ENCODE measurements at places on chromosomes 2 and 18.

GRCh38 chr18:78543201-78543725 lies 436.4 kb upstream of the SALL3 start:
- DNase-seq = no peak

DNA sequence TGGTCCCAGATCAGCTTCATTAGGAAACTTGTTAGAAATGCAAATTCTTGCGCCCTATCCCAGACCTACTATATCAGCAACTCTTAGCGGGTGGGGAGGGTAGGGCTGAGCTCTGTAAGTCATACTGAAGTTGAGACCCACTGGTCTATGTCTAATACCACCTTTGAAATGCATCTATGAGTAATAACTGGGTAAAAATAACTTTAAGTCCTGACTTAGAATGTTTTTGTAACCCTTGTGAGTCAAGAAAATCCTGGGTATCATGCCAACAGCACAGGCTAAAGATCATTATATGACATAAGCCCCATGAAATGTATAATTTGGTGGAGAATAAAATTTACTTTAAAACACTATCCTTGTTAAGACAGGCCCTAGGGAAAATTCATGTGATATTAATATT lies 41.4 kb downstream of the PRKD3 start:
- DNase-seq = no peak

- no peak for DNase-seq
These were observed 6.4 kb upstream of the FHL2 start for GRCh38 chr2:105405291-105405690.

DNA sequence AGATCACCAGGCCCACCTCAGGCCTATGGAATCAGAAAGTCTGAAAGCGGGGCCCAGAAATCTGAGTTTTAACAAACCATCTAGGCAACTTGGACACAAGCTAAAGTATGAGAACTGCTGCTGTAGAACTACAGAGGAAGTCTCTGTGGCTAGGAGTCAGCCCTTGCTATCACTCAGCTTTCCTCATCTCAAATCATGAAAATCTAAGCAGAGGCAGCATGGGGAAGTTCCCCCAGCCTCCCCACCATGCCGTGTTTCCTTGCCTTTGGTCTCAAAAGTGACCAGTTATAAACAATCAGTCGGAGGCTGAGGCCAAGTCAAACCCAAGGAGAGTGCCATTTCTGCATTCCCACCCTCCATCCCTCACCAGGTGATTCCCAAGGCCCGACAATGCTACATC lies 404.7 kb downstream of the BCL11A start:
- DNase-seq = no peak

- no peak for DNase-seq
These were observed 79.1 kb downstream of the NCKAP5 start for GRCh38 chr2:133489146-133489545.

DNA sequence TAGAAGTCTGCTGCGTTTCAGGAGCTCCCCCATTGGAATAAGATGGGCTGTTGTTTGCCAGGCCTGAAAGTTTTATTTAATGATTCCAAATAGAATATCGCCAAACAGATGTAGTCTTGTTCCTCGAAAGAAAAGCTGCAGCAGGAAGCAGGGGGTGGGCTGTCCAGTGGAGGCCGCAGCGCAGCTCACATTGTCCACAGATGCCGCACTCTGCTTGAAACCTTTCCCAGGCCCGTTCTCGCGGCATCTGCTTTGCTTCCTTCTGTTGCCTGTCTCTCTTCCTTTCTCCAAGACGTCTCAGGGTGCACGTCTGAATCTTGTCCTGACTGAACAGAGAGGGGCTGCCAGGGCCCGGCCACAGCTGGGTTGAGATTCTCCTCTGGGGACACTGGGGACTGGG lies 12.4 kb upstream of the IGFBP2 start:
- no peak for DNase-seq

GRCh38 chr2:36528766-36529392 lies 69.1 kb downstream of the FEZ2 start:
- DNase-seq = no peak

DNA sequence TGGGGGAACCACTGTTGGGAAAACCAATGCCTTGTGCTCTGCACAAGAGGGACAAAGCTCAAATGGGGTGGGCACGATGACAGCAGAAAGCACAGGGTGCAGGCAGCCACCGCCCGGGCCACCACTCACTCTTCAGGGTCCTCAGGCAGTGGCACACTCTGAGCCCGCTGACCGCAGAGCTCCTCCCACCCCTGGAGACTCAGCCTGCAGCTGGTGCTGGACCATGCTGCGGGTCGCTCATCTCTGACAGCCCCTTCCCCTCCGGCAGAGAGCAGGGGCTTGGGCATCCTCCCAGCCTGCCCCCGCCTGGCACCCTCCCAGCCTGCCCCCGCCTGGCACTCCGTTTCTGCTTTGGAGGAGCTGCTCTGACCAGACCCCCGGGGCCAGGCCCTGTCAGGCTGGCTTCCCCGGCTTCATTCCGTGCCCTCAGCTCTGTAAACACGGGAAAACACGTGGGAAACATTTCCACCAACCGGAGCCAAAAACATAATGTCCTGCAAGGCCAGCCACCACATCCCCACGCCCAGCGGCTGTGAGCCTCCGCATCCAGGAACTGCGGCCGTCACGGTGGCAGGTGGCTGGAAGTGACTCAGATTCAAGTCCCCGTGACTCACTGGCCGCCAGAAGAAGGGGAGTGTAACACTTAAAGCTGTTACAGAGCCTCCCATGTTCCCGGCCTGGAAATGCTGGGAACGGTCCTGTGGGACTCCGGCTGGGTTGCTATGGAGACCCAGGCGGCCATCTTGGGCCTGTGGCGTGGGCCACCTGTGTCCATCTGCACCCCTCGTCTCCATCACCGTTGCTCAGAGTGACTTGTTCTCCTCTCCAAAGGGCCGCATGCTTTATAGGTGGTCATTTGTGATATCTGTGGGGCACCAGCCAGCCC lies 6.8 kb upstream of the SNED1 start:
- DNase-seq = peak; percentile 52

GRCh38 chr2:181130686-181131085 lies 150.3 kb downstream of the UBE2E3 start:
- no peak for DNase-seq

DNA sequence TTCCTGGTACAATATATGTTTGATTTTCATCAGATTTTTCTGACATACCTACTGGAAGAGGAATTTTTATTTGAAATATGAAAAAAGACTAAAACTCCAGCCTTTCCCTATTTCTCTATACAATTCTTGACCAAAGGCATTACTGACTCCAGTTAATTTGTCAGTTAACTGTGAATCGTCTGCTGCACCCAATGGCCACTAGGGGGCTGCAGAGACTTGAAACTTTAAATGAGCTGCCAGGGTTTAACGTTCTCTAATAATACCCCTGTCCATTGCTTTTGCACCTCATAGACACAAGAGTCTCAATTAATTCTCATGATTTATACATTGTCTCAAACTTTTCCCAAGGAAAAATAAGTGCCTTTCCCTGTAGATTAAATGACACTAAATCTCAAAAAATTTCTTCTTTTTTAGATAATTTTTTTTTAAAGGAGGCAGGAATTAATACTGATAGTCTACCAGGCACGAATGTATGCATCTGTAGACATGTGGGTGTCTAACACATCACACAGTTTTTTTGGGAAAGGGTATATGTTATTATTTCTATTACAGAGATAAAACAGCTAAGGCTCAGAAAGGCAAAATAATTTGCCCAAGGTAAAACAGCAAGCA lies 1.8 kb upstream of the ALK start:
- DNase-seq = peak; percentile 38

GRCh38 chr2:117853316-117853715 lies 38.8 kb downstream of the DDX18 start:
- DNase-seq = no peak

GRCh38 chr2:88638123-88638650 lies 10.9 kb upstream of the EIF2AK3 start:
- no peak for DNase-seq

- no peak for DNase-seq
These were observed 12.8 kb downstream of the RNF138 start for GRCh38 chr18:32104516-32104915.

DNA sequence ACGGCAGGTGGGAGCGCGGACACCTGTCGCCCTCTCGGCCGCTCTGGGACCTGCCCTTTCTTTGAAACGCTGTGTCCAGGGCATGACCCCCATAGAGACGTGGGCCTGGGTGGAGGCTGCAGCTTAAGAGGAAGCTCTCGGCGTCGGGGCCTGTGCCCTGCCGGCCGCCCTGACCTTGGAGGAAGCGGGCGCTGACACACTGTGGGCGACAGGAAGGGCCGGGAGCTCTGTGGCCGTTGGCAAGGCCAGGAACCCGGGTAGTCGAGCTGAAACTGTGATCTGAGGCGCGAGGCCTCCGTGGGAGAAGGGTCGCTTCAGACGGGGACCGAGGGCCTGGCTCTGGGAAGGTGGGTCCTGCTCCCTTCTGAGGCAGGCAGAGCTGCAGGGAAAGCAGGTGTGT lies 28.2 kb downstream of the KCNG2 start:
- DNase-seq = no peak

DNA sequence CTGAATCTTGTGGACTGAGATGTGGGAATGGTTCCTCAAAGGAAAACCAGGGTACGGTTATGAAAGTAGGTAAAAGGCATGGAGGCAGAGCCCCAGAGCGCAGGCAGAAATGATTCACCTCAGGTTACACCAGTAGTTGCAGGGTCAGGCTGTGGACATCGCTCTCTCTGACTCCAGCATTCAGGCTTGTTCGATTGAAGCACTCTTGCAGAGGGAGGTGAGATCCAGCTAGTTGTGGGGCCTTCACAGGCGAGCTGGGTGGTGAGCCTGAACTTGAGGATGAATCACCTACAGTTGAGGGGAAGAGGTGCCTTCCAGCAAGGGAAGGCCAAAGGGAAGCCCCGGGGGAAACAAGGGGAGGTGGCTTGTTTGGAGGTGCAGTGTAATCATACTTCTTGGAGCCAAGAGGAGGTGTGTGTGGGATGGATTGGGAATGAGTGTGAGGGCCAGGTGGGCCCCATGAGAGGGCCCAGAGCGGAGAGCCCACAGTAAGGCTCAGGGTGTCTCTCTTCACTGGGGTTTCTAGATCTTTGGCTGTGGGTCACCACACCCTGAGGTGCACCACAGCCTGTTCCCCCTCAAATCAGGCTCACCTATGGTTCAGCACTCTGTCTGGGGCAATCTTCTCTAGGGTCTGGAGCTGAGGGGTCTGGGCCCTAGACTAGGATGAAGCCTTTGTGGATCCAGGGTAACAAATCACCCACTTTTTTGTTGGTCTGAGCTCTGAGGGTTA lies 48.5 kb upstream of the MCFD2 start:
- DNase-seq = no peak

DNA sequence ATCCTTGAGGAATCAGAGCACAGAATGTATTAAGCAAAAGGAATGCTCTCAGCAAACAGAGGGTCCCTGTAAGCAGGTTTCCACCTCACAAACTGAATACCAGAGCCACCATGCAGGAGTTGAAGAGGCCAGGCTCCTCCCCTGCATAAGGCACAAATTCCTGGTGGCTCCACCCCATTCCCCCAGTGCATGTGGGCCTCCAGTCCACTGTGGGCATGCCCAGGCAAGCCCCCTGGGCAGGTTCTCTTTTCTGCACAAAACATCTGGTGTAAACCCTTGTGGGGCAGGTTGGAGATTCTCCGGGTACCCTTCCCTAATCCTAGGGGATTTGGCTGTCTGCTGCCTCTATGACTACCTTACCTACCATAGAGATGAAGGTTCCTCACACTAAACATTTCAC lies 166.5 kb downstream of the PTPRM start:
- DNase-seq = no peak

DNA sequence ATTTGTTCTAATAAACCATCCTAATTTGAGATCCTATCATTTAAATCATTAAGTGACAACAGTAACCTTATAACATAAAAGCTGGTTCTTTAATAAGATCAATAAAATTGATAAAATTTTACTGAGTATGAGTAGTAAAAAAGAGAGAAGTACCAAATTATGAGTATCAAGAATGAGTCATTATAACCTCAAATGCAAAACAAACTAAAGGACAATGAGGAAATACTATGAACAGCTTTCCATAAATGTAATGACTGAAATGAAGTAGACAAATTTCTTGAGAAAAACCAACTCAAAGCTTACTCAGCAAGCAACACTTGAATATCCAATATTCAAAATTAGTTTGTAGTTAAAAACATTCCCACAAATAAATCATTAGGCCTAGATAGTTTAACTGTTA lies 433.0 kb downstream of the ZEB2 start:
- DNase-seq = no peak

DNA sequence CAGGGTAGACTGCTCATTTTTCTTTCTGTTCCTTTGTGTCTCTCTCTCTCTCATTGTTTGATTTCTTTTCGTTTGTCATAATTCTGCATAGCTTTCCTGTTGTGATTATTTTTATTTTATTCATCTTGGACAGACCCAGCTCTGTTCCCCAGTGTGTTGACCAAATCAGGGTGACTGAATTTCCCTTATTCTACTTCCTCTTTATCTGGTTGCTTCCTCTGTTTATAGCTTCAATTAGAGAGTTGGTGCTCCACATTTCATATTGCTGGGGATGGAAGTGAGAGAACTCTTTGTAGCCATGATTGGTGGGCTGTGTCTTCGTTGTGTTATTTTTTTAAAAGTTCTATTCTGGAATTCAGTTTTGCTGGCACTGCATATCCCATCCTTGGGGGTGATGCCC lies 19.1 kb downstream of the PROKR1 start:
- DNase-seq = no peak

DNA sequence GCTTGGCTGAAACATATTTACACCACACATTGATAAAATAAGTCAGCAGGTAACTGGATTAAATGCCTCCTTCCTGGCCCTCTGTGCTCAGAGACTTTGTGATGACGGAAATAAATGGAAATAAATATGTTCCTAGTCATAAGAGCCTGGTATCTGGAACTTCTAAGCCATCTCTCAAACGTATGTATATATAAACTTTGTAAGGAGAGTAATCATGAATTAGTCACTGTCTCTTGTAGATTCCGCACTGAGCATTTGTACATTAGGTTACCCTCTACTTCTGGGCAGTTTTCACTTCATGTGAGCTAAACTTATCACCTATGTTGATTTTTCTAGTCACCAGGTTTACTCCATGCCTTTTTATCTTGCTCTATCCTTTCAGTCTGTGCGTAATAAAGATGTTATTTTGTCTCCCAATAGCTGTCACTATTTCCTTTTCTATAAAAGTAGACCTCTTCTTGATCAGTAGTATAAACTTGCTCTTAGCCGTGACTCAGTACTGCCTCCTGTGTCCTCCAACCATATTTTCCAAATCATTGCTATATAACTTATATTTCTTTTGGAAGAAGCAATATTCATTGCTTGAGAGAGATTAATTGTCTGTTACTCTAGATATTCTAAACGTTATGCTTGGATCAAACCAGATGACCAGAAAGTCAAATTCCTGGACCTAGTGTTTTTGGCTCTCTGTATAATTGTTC lies 53.2 kb downstream of the FEZ2 start:
- no peak for DNase-seq

Measured in Panc1 (cell line).